D721Med (cell line): ENCODE measurements at places on chromosomes 5 and 9.
A peak's percentile ranks its signal among the peaks of the same experiment; 100 is the strongest.

- DNase-seq, result no peak
Measured at GRCh38 chr5:20231040-20231439, 243.0 kb upstream of the CDH18 start.

GRCh38 chr5:64659289-64659688 is 31.0 kb upstream of the SHISAL2B start:
- DNase-seq, result no peak

DNA sequence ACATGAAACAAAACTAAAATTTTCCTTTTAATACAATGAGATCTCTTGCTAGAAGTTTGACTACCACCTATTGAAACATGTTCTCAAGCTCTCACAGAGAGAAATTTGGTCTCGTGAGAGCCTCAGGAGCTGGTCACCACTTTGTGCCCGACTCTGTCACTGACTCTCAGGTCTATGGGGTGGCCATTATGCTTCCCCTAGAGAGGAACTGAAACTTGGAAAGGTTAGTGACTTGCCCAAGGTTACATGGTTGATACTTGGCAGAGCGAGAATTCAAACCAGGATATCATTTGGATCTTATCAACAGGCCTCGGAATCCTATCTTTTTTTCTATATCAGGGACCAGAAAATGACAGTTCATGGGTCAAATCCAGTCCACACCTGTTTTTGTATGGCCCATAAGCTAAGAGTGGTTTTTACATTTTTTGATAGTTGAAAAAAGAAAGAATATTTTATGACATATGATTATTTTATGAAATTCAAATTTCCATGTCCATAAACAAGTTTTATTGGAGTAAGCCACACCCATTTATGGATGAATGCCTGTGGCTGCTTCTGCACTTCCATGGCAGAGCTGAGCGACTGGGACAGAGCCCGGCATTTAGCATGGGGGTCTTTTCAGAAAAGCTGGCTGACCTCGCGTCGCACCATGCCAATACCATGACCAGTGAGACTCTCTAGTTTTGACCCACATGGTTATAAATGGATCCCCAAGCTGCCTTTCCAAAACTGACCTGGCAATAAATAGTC is 44.8 kb upstream of the EQTN start:
- DNase-seq, result no peak

DNA sequence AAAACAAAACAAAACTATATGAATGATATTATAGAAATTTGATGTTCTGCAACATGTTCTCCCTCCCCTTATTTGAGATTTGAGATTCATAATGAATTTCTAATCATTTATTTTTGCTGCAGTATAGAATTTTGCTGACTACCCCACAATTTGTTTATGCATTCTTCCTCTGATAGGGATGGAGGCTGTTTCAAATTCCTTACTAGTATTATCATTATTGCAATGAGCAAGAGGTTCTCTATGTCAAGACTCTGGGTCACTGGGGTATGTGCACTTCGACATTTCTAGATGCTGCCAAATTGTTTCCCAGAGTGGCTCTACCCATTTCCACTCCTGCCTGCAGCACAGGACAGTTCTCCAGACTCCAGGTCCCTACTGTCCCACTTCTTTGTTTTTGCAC is 54.9 kb upstream of the DAB2IP start:
- DNase-seq, result no peak

DNA sequence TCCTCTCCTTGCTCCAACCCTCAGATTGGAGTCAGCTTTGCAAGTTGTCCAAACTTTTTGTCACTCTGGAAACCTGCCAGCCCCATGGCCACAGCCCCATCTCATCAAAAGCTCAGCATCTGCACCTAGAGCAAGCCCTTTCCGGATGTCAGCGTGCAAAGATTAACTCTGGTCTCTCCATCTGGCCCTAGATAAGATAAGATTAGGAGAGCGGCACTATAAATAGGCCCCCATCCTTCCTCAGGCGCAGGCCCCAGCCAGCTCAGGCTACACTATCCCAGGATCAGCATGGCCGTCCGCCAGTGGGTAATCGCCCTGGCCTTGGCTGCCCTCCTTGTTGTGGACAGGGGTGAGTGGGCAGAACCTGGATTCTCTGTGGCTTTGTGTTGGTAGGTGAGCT is at the start of gene SPINK4:
Gene SPINK4, plus strand, starts transcription at position 247 of the 400 bp plus-strand sequence. Its CDS starts 42 bp downstream, at position 289.
- peak; percentile 93 for DNase-seq

DNA sequence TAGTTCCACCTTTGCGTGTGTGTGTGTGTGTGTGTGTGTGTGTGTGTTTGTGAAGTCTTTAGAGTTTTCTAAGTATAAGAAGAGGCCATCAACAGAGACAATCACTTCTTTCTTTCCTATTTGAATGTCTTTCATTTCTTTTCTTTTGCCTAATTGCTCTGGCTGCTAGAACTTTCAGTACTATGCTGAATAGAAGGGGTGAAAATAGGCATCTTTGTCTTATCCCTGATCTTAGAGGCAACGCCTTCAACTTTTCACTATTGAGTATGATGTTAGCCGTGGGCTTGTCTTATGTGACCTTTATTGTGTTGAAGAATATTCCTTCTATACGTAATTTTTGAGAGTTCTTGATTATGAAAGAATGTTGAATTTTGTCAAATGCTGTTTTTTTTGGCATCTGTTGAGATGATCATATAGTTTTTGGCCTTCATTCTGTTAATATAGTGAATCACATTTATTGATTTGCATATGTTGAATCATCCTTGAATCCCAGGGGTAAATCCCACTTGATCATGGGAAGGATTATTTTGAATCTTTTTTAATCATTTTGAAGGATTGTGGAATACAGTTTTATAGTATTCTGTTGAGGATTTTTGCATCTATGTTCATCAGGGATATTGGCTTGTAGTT is 134.8 kb upstream of the CD180 start:
- DNase-seq, result no peak

DNA sequence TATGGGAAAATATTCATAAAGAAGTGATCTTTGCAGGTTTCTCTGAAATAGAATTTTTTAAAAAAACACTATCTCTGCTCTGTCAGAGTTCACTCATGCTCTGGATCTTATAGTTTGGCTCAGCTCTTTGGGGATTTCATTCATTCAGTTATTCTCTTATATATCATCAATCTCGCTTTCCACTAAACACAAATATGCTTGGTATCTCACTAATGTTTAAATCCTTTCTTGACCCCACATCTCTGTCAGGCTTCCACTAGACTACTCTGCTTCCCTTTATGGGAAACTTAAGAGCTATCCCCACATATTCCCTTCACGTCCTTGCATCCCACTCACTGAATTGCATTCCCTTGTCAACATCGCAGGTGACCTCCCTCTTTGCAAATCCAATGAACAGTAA is 396.1 kb downstream of the ENC1 start:
- DNase-seq, result no peak

DNA sequence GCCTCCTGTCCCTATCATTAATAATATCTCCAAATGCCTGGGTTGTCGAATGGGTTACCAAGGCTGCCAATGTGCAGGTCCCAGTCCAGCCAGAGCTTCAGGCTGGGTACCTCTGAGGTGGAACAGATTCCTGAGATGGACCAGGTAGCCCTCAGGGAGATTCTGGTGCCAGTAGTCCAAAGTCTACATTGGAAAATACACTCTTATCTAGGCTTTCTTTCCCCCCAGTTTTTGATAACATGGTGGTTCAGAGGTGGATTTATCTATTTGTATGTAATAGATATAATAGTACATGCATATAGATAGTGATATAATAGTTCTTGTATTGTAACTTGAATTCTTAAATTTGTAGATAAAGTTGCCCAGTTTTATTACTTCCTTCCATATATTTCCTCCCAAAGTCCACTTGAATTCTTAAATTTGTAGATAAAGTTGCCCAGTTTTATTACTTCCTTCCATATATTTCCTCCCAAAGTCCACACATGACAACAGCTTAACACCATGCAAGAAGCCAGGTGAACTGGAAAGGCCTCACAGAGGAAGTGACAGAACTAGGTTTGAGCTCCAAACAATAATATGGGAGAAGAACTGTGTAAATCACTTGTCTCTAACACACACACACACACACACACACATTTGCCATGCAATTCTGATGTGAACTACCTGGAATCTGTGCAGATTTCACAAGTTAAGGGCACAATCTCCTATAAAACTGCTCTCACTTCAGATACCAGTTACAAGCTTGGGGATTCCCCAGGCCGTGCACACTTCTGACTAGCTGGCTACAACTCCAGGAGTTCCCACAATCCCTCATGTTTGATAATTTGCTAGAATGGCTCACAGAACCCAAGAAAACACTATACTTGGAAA is 30.7 kb upstream of the ERAP1 start:
- DNase-seq, result no peak

DNA sequence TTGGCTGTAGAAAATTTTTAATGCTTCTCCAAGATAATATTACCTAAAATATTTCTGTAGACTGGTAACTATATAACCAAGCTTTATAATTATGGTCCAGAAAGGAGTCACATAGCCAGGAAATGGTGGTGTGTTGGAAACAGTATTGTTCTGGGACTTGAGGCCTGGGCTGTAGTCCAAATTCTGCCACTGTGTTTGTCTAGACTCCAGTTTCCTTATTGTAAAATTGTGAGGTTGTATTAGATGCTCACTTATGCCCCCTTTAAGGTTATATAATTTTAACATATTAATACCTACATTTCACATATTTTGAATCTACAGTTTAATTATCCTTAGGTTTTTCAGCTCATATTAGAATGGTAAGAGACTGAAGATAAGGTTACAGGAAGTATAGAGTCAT is 42.4 kb downstream of the STX17 start:
- DNase-seq, result no peak

GRCh38 chr5:31449174-31449573 is 82.7 kb downstream of the DROSHA start:
- no peak for DNase-seq

DNA sequence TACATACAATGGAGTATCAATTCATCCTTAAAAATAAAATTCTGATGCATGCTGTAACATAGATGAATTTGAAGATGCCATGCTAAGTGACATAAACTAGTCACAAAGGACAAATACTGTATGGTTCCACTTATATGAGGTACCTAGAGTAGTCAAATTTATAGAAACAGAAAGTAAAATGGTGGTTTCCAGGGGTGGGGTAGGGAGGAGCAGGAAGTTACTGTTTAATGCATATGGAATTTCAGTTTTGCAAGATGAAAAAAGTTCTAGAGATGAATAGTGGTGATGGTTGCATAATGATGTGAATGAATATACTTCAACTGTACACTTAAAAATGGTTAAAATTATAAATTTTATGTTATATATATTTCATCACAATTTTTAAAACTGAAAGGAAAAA is 57.3 kb upstream of the FNIP1 start:
- DNase-seq, result no peak

- no peak for DNase-seq
Measured at GRCh38 chr9:99748676-99749075, 73.0 kb upstream of the NR4A3 start.

DNA sequence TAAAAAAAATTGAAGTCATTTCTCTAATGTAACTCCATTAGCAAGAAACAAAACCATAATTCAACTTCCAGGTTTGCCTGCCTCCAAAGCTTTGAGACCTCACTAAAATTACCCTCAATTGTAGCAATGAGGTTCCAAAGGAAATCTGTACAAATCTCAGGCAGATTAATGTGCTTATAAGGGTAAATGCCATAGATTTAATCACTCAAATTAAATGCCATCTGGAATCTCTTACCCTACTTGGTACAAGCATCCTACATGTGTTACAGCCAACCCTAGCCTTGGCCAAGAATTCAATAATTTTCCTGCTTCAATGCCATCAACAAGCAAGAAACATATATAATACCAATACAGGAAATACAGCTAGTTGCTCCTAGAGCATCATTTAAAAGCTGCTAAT is 452.8 kb downstream of the RAB3C start:
- no peak for DNase-seq

GRCh38 chr9:106421772-106422171 is 441.2 kb upstream of the ZNF462 start:
- DNase-seq, result no peak

DNA sequence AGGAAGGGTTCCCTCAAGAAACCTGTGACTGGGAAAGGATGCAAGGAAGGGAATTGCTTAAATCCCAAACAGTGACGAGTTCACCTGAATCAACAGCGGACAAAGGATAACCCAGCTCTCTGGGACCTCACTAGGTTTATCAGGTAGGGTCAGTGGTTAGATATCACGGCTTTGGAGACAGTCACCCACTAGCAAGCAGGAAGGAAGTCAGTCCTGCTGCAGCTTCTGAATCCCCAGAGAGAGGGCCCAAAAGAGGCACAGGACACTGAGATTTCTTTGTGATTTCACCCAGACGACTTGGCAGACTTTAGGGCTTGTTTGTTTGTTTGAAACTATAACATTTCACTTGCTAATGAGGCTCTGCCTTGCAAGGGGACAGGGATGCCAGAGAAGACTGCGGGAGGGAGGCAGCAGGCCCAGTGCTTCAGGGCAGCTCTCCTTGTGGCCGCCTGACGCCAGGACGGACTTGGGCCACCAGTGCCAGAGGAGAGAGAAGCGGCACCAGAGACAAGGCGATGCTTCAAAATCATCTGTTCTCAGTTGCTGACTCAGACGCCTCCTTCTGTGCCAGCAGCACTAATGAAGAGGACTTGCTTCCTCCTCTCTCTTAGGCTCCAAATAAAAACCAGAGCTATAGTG is 275.6 kb upstream of the SLC30A5 start:
- no peak for DNase-seq

- DNase-seq, result no peak
Measured at GRCh38 chr9:135473972-135474543, 5.5 kb upstream of the PPP1R26 start.

GRCh38 chr5:11815916-11816315 is 88.3 kb downstream of the CTNND2 start:
- no peak for DNase-seq

GRCh38 chr9:115524453-115525059 is 406.6 kb upstream of the TNC start:
- no peak for DNase-seq

- DNase-seq, result no peak
Measured at GRCh38 chr9:133125941-133126696, 5.1 kb upstream of the RALGDS start.

DNA sequence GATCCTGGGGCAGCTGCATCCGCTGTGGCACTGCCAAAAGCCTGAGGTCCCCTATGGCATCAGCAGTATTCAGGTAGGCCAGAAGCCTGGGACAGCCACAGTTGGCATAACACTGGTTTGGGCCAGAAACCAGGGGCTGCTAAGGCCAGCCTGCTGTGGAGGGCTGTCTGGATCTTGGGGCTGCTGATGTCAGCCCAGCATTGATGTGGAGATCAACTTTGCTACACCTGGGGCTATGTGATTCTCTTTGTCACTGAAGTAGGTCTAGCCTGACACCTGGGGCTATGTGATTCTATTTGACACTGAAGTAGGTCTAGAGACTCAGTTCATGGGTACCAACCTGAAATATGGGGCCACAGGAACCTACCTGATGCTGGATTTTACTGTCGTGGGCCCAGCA is 411.5 kb downstream of the RASEF start:
- DNase-seq, result no peak

- DNase-seq, result no peak
Measured at GRCh38 chr5:133639850-133640528, 27.6 kb upstream of the FSTL4 start.
